NCI-H510A treated with DMSO at 0.1 percent for 48 hours (cell line): ENCODE measurements at places on chromosomes 11 and 22.

GRCh38 chr11:77039491-77040400 lies 5.5 kb downstream of the B3GNT6 start:
- peak; percentile 11 for DNase-seq

GRCh38 chr11:88692306-88693086 lies 355.0 kb upstream of the CTSC start:
- DNase-seq: no peak

GRCh38 chr22:22927196-22927887 lies 39.7 kb downstream of the IGLL5 start:
- DNase-seq: no peak

DNA sequence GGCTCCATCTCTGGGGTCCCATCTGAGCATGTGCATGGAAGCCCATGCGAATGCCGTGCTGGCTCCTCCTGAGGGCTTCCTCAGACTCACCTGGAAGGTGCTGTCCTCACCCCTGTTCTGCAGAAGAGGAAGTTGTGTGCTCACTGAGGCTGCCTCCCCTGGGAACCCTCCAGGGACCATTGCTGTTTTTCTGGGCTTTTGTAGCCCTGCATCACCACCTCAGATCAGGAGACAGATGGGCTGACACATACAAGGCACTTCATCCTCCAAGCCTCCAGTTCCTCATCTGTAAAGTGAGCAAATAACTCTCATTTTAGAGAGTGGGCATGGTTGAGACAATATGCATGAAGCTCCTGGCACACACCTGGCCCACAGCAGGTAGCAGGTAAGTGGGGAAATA lies 12.1 kb upstream of the LRRC32 start:
- no peak for DNase-seq

DNA sequence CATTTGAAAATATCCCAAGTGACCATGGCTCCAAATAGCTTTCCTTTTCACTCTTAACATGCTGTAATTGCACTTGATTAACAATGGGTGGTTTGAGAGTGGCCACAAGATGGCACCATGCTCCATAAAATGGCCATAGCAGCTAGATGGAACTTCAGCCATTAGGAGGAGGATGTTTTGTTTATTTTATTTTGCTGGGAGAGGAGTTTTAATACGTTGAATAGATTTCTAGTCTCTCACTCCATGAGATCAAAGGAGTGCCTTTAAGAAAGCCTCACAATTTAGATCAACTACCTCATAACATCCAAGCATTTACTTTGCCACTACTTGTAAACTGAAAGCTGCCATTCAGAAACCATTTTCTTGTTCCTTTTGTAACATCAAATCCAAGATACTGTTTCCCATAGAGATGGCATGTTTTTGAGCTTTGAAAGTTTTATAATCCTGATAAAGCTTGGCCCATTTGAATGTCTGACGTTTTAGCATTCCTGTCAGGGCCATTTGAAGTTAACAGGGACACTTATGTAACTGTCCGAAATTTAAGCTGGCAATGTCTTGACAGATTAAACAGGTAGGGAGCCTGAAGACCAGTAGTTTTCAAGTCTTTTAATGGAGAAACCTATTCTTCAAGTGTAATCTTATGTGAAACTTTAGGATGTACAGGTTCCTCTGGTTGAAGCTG lies 4.7 kb downstream of the FEN1 start:
- DNase-seq: peak; percentile 84

GRCh38 chr11:72599325-72600117 lies 74.7 kb downstream of the PDE2A start:
- peak; percentile 4 for DNase-seq

DNA sequence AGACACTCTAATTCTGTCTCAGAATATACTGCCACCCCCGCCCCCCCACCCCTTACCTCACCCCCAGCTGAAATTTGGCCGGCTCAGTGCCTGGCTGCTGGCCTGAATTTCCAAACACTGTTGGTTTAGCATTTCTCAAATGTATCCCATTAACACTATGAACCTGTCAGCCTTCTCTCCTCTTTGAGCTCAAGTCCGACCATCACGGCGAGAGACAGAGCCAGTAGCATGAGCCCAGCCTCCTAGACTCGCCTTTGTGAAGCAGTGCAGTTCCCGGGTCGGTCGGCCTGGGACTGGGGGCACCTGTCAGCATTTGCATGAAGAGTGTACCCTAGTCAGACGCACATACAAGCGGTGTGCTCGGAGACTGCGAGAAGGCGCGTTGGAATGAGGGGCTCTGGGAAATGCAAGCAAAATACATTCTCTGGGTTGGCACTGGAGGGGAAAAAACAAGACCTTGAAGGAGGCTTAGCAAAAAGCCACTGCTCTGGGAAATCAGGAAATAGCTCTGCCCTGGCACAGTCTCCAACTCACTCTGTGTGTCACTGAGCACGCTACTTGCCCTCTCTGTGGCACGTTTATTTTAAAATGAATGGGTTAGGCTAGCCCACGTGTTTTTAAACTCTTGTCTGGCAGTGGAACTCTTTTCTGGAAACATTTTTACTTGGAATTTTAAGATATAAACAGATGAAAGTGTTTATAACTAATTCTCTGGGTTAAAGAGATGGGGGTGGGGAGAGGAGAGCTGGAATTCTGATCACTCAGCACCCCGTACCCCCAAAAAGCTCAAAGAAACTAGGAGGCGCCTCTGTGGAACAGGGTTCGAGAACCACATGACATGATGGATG lies 108.3 kb downstream of the TIMP3 start:
- DNase-seq: no peak

GRCh38 chr11:4647766-4648165 lies 4.0 kb downstream of the OR51E1 start:
- DNase-seq: no peak

DNA sequence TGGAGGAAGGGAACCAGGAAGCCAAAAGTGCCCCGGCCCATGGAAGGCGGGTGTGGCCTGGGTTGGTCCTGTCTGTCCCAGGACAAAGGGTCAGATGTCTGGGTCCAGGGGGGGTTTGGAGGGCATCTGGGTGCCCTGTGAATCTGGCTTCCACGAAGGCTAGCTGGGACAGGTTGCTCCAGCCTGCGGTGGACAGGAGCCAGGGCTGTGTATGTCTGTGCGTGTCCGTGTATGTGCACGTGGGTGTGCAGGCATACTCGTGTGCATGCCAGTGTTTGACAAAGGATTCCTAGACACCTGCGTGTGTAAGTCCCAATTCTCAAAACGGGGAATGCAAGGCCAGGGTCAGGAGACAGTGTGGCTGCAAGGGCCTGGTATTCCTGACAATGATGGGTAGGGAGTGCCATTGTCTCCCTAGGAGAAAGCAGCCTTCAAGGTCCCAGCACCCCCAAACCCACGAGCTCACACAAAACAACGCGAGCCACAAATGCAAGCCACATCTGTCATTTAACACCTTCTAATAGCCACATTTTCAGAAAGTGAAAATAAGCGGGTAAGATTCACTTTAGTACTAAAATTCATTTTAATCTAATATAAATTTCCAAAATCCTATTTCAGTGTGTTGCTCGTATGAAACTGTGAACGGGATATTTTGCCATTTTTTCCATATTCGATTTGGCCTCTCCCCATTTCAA lies 78.4 kb upstream of the WNT7B start:
- DNase-seq: no peak

GRCh38 chr11:11583801-11584529 lies 37.8 kb downstream of the GALNT18 start:
- DNase-seq: no peak

GRCh38 chr11:34280945-34281872 lies 76.6 kb downstream of the ABTB2 start:
- DNase-seq: no peak

DNA sequence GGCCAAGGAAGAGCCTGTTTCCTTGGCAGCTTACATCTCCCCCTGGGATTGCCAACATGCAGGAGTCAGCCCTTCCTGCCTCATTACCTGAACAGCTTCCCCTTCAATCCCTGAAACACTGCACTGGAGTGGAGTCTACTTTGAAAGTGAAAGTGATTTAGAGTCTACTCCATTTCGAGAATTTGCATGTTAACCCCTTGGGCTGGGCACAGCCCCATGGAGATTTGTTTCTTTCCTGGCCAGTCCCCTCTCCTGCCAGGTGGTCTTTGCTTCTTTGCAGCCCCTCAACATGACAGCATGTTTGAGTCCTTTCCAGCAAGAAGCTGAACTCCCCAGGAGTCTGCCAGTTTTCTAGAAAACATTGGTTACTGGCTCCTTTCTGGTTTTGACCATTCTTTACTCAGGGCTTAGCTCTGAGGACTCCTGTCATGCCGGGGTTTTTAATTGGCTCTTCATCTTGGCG lies 59.9 kb downstream of the TRAF6 start:
- DNase-seq: no peak

DNA sequence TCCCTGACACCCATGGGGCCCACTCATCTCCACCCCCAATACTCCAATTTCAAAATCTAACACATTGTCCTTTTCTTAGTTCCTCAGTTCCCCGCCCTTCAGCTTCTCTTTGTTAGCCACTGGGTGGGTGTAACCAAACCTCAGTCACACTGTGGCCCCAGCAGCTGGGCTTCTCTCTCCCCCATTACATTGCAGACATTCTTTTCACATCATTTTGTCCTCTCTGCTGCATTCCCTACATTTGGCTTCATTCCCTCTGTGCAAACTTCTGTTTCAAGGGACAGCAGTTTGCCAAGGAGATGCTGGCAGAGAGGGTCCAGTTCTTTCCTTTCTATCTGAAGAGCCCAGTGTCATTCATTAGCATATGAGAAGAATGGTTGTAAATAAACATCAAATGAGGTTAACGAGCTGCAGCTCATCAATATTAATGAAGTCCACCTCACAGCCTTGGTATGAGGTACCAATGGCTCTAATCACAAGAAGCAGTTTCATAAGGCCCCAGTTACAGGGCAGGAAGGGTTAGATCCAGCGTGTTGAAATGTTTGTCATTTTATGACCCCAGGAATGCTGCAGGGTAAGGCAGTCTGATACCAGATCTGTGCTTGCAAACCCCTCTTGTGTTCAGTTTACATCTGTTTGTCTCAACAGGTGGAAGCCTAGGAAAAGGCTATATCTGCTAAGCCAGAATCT lies 72.3 kb downstream of the ARFGAP2 start:
- DNase-seq: no peak

- DNase-seq: no peak
Observed at GRCh38 chr22:45163099-45163450, 650 bp upstream of the NUP50 start.

- no peak for DNase-seq
Observed at GRCh38 chr11:106420686-106421085, 343.2 kb downstream of the AASDHPPT start.

DNA sequence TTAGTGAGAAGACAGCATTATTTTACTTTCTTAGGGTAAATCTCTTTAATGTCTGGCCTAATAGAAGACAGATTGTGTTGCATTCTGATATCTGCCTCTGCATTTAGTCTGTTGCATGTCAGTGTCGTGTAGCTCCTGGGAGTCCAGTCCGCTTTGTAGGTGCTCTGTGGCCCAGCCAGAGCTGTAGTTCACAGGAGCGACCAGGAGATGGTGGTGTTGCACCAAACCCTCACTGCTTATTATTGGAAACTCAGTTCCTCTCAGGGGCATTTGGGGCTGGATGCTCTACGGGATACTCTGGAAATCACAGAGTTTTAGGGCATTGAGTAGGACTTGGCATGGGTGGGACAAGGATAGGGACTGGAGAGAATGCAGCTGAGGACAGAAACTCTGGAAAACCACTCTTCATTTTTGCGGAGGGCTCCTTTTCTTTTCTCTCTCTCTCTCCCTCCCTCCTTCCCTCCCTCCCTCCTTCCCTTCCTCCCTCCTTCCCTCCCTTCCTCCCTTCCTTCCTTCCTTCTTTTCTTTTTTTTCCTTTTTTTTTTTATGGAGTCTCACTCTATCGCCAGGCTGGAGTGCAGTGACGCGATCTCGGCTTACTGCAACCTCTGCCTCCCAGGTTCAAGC lies 21.7 kb downstream of the MIAT start:
- DNase-seq: peak; percentile 47

DNA sequence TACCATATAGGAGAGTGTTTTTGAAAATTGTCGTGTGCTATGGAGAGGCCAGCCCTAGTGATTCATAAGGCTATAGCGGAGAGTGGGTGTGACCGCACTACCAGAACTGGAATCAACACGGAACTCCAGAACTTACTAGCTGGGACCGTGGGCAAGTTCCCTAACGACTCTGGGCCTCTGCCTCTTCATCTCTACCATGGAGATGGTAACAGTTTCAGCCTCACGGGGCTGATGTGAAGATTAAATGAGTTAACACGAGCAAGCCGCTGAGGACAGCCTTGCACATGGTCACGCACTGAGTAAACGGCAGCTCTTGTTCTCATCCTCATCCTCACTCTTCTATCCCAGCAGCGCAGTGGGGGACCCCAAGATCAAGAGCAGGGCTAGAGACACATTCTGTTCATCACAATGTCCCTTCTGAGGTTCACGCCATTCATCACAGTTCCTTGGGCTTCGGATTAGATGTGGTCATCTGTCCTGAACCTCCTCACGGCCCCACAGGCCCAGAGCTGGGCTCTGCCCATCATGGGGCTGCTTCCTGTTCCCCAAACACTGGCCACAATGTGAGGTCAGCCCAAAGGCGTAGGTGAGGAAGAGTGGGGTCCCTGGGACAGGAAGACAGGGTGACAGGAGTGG lies 47.2 kb upstream of the CD5 start:
- DNase-seq: no peak

DNA sequence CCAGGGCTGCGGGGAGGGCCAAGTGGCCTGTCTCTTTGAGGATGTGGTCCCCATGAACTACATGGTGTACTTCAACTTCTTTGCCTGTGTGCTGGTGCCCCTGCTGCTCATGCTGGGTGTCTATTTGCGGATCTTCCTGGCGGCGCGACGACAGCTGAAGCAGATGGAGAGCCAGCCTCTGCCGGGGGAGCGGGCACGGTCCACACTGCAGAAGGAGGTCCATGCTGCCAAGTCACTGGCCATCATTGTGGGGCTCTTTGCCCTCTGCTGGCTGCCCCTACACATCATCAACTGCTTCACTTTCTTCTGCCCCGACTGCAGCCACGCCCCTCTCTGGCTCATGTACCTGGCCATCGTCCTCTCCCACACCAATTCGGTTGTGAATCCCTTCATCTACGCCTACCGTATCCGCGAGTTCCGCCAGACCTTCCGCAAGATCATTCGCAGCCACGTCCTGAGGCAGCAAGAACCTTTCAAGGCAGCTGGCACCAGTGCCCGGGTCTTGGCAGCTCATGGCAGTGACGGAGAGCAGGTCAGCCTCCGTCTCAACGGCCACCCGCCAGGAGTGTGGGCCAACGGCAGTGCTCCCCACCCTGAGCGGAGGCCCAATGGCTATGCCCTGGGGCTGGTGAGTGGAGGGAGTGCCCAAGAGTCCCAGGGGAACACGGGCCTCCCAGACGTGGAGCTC lies 13.5 kb downstream of the ADORA2A start:
- DNase-seq: no peak

GRCh38 chr11:117866526-117866925 lies 9.9 kb downstream of the FXYD6 start:
- DNase-seq: no peak

DNA sequence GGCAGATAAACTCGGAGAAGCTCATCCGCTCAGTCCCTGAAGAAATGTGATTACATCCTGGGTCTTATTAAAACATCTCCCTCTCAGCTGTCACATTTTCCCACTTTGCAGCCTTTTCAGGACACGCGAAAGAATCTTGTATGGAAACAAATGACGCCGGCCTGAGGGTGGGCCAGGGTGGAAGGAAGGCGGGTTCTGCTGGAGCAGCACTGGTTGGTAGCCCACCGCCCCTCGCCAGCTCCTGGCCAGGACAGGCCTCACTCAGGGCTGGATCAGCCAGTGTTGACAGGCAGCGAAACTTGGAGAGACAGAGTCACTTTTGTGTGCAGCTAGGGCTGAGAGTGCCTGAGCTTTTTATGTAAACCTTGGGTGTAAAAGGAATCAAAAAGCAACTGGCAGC lies 371.8 kb downstream of the TBC1D22A start:
- DNase-seq: no peak
